ENCODE measurements at places on chromosomes 2 and 18.
A peak's percentile ranks its signal among the peaks of the same experiment; 100 is the strongest.

GRCh38 chr2:105895990-105896764 lies 151.5 kb downstream of the NCK2 start:
- DNase-seq = no peak

- DNase-seq = no peak
These were observed at the start of gene PTPRN for GRCh38 chr2:219309278-219309677. TSS of gene PTPRN (minus strand) at chr2:219309401. CDS start at chr2:219309332, 69 bp downstream.

- no peak for DNase-seq
These were observed 86.5 kb upstream of the FAM117B start for GRCh38 chr2:202548240-202548639.

GRCh38 chr2:231393149-231394131 lies 2.1 kb upstream of the B3GNT7 start:
- peak; percentile 80 for DNase-seq

DNA sequence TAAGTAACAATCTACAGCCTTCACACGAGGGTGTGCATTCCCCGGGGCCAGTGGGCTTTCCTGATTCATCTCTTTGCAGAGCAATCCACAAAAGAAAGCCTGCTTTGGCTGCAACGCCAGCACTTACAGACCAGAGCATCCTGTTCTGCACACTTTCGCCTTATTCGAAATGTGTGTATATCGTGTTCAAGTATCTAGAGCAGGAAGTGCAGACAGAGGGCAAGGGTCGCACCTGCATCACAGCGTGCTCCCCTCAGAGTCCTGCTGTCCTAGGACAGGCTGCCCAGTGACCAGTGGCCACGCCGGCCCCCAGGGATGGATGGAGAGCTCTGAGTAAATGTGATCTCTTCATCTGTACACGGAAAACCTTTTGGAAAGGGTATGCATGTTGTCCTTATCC lies 264.3 kb downstream of the ZNF516 start:
- DNase-seq = no peak

- no peak for DNase-seq
These were observed 146.3 kb upstream of the SKOR2 start for GRCh38 chr18:47397671-47398319.

GRCh38 chr2:67616749-67617148 lies 219.6 kb downstream of the ETAA1 start:
- DNase-seq = no peak

- DNase-seq = no peak
These were observed 4.6 kb downstream of the DPP4 start for GRCh38 chr2:162069267-162069903.

DNA sequence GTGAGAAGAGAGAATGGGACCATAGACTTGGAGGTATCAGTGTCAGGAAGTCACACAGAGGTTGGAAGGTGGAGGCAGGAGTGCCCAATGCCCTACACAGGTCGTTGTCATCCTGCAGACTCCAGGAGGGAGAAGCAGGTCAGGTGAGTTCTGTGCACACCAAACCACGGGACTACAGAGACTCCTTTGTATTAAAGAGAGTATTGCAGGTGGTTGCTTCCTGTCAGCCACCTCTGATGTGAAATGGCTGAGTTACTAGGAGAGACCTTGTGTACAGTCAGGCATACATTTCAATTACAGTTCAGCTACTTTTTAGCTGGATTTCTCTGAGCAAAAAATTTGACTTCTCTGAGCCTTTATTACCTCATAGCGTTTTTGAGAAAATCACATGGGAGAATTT lies 51.6 kb downstream of the SPP2 start:
- no peak for DNase-seq

DNA sequence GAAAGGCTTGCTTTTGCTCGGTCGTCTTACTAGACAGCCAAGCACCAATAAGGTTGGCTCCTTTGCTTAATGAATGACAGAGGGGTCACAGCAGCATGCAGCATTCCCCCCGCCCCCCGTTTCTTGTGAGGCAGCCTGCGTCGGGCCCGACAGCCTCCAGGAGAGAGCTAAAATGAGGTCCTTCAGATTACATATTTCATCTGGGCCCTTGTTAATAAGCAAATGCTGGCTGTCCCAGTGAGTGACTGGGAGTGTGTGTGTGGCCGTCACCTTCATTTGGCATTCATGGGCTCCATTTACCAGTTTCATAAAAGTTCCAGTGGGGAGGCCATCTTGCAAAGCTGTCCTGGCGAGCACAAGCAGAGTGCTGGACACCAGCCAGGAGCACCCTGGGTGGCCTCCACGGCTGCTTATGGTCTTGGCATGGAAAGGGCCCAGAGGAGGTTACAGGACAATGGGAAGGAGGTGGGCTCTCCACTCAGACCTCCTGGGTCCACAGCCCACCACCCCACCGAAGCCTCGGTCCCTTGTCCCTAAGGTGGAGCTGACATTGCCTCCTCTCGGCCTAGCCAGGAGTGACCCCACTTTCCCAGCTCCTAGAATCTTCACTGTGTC lies 37.2 kb downstream of the ODC1 start:
- DNase-seq = no peak
